Activated naive CD4-positive, alpha-beta T cell (primary cell): ENCODE measurements at places on chromosomes 3 and 15.
A peak's percentile ranks its signal among the peaks of the same experiment; 100 is the strongest.

DNA sequence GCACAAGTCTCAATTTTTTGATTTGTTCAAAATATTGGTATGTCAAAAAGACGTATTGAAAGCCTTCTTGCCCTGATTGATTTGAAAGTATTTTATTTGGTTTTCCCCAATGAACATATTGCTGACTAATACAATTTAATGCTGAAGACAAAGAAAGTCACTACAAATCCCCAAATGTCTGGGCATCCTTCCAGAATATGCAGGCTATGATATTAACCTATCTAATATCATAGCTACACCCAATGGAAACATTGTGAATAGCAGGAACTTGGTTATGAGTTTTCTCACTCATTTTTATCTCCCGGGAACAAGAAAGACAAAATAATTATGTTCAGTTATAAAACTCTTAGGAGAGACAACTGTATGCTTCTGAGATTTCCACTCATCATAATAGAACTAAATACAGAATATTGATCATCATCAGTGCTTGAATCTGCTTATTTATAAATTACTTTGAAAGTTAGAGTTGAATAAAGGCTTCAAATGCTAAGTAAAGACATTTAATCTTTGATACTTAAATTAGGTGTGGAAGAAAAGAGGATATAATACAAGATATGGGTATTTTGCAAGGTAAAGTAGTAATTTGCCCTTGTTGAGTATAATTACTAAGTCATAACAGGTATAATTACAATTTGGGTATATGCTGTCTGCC lies 483.9 kb downstream of the RBMS3 start:
- DNase-seq = no peak

DNA sequence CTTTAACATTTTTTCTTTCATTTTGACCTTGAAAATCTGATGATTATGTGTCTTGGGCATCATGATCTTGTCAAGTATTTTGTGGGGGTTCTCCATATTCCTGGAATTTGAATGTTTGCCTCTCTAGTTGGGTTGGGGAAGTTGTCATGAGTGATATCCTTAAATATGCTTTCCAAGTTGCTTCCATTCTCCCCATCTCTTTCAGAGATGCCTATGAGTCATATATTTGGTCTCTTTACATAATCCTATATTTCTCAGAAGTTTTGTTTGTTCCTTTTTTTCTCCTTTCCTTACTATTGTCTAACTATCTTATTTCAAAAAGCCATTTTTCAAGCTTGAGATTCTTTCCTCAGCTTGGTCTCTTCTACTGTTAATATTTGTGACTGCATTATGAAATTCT lies 69.0 kb upstream of the CCDC80 start:
- no peak for DNase-seq

DNA sequence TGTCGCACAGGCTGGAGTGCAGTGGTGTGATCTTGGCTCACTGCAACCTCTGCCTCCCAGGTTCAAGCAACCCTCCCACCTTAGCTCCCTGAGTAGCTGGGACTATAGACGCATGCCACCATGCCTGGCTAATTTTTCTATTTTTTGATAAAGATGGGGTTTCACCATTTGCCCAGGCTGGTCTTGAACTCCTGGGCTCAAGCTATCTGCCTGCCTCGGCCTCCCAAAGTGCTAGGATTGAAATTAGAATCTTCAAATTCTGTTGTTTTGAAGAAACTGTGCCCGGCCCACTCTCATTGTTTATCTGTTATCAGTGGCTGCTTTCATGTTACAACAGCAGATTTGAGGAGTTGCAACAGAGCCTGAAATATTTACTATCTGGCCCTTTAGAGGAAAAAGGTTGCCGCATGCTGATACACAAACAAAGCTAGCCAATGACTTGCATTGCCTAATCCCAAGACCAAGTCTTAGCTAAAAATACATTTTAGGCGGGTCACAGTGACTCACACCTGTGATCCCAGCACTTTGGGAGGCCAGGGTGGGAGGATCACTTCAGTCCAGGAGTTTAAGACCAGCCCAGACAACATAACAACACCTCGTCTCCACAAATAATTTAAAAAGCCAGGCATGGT lies 43.2 kb upstream of the PPP4R2 start:
- DNase-seq = no peak

GRCh38 chr3:59817511-59817910 lies 767.7 kb upstream of the CFAP20DC start:
- DNase-seq = no peak

GRCh38 chr15:100134586-100134985 lies 207.2 kb downstream of the ADAMTS17 start:
- DNase-seq = no peak

DNA sequence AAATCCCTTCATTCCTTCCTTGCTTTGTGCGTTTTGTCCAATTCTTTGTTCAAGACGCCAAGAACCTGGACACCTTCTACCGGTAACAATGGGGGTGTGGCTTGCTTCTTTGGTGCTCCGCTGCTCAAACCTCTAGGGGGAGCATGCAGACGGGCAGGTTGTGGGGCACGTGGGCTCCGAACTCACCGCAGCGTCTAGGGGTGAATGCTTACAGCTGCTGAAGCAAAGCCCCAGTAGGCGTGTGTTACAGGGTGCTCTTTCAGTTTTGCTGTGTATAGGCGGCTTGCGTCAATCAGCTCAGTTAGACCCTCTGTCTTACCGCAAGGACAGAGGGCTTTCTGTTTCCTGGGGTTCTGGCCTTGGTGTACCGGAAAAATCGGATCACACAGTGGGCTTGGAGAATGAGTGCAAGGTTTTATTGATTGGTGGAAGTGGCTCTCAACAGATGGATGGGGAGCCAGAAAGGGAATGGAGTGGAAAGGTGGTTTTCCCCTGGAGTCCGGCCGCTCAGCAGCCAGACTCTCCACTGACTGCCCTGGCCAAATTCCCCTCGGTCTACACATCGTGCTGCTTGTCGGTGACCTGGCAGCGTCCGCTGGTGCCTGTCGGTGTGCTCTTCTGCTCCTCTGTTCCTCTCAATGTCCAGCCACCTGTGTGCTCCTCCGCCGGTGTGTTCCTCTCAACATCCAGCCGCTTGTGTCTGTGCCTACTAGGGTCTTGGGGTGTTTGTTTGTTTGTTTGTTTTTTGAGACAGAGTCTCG lies 1.2 kb upstream of the LRRC34 start:
- peak; percentile 42 for DNase-seq

DNA sequence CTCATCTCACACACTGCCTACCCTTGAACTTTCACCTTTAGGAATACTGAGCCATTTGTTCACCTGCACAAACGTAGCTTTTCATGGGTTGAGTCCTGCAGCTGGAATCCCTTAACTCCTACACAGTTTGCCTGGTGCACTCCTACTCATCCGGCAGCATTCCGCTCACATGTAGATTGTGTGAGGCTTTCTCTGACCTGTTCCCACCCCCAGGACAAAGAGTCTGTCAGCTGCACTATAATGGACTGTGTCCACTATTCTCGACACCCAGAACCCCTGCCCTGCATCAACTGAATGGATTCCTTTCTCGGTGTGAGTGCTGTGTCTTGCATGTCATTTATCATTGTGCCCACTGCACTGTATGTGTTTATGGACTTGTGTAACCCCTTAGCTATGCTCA lies 54.9 kb downstream of the EPHB3 start:
- DNase-seq = no peak

GRCh38 chr3:18179521-18179920 lies 245.6 kb downstream of the SATB1 start:
- no peak for DNase-seq

DNA sequence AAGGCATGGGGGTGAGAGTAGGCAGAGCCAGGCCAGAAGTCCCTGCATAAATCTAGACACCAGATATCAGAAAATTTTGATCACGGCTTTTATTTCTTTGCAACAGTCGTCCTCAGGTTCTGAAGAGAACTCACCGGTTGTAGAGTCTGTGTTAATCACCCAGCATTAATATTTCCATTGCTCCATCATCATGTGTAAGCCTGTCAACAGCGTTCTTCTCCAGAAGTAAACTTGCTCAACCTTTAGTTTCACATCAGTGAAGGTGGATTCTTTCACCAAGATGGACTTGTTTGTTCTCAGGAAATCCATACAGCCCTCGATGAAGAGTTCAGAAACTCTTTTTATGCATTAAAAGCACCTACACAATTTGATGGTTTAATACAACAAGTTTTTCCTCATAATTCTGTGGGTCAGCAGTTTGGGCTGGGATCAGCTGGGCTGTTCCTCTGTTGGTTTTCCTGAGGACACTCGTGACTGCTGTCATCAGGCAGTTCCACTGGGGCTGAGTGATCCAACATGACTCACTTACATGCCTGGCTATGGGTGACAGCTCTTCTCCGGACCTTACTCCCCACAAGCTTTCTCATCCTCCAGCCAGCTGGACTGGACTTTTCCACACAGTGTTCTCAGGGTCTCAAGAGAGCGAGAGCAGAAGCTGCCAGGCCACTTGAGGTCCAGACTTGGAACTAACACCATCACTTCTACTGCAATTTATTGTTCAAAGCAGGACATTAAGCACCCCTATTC lies 303.4 kb downstream of the ZNF621 start:
- DNase-seq = no peak

- DNase-seq = no peak
Measured at GRCh38 chr15:66789029-66790025, 87.3 kb downstream of the SMAD6 start.
